ENCODE measurements at places on chromosomes 7 and 10. TPM values are rescaled to one million over a fixed set of nuclear protein-coding genes. Genes with fewer than 3 reads are reported as not detected.

Gene FAM237B
- not detected for polyA plus RNA-seq

Gene GNGT1
- not detected for polyA plus RNA-seq

Gene TMEM196
- not detected for polyA plus RNA-seq

DNA sequence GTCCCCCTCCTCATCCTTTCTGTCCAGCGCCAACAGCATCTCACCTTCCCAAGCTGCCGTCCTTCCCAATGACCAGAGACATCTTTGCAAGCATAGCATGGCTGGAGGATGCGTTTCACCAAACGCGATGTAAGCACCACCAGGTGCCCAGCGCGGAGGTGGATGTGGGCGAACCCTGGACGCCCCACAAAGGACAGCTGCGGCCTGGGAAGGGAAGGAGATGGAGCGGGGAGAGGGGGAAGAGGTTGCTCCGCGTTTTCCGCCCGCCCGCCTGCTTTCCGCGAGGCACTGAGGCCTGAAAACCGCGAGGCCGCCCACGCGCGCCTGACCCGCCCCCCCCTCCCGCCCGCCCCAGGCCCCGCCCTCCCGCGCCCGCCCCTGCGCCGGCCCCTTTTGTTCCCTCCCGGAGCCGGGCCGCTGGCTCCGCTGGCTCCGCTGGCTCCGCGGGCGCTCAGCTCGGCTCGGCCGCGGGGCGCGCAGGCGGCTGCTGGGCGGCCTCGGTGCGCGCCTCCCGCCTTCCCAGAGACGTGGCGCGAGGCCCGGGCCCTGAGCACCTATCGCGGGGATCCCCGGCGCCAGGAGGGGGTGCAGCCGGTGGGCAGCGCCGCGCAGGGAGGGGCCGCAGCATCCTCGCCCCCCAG lies at the start of gene CLIP2:
CLIP2 (plus strand) TSS at position 390 of the 641 bp plus-strand sequence. CDS start 28,140 bp downstream, outside the sequence.
- H3K4me1 ChIP-seq: peaks cover 45% of the 10 kb centered on the region
- H3K27me3 ChIP-seq: peaks cover 5% of the 10 kb centered on the region
- H3K27ac ChIP-seq: peak within 1 kb of the TSS; percentile 66
- peak within 1 kb of the TSS; percentile 92 for H3K4me3 ChIP-seq
- DNase-seq: peak; percentile 74
- no peaks in the 10 kb centered on the region for H3K36me3 ChIP-seq

- peak overlapping the region; percentile 53 for H3K4me3 ChIP-seq
- H3K27me3 ChIP-seq: peaks cover 13% of the 10 kb centered on the region
- peak overlapping the region; percentile 48 for H3K27ac ChIP-seq
- DNase-seq: peak; percentile 70
- no peaks in the 10 kb centered on the region for H3K36me3 ChIP-seq
Measured at GRCh38 chr7:157273208-157274093, 63.4 kb upstream of the DNAJB6 start.

DNA sequence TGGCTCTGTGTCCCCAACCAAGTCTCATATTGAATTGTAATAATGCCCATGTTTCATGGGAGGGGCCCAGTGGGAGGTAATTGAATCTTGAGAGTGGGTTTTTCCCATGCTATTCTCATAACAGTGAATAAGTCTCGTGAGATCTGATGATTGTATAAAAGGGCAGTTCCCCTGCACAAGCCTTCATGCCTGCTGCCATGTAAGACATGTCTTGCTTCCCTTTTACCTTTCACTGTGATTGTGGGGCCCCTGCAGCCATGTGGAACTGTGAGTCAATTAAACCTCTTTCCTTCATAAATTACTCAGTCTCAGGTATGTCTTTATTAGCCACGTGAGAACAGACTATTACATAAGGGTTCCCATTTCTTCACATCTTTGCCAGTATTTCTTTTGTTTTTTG lies 97.1 kb upstream of the CPXM2 start:
- H3K36me3 ChIP-seq: no peaks in the 10 kb centered on the region
- DNase-seq: no peak
- no peak overlapping the region for H3K4me3 ChIP-seq
- H3K27me3 ChIP-seq: peaks cover 20% of the 10 kb centered on the region

Data from immature natural killer cell (primary cell).